CD4-positive, alpha-beta memory T cell (primary cell): ENCODE measurements at places on chromosomes 2 and 18. TPM values are rescaled to one million over a fixed set of nuclear protein-coding genes. Genes with fewer than 3 reads are reported as not detected.

Gene STRADB
- 20.9 TPM for total RNA-seq

Gene PKDCC
- not detected for total RNA-seq

Gene ABCG8
- not detected for total RNA-seq

Gene RAB17
- total RNA-seq: not detected

Gene GCG
- total RNA-seq: not detected
